Aortic smooth muscle cell (primary cell): ENCODE measurements at places on chromosomes 6 and 20. TPM values are rescaled to one million over a fixed set of nuclear protein-coding genes. Genes with fewer than 3 reads are reported as not detected.

CYP24A1 gene
- total RNA-seq, result not detected in 2 replicates

TNXB gene
- 33.9 and 58.7 TPM in 2 replicates for total RNA-seq

OR2J2 gene
- not detected in 2 replicates for total RNA-seq

SPDEF gene
- total RNA-seq, result under 0.01 TPM in 1 of 2 replicates, not detected in the other

NFATC2 gene
- total RNA-seq, result 0.26 and 0.37 TPM in 2 replicates

DEFB132 gene
- not detected in 2 replicates for total RNA-seq
